ENCODE measurements at places on chromosomes 16 and 17. TPM values are rescaled to one million over a fixed set of nuclear protein-coding genes. Genes with fewer than 3 reads are reported as not detected.

DNA sequence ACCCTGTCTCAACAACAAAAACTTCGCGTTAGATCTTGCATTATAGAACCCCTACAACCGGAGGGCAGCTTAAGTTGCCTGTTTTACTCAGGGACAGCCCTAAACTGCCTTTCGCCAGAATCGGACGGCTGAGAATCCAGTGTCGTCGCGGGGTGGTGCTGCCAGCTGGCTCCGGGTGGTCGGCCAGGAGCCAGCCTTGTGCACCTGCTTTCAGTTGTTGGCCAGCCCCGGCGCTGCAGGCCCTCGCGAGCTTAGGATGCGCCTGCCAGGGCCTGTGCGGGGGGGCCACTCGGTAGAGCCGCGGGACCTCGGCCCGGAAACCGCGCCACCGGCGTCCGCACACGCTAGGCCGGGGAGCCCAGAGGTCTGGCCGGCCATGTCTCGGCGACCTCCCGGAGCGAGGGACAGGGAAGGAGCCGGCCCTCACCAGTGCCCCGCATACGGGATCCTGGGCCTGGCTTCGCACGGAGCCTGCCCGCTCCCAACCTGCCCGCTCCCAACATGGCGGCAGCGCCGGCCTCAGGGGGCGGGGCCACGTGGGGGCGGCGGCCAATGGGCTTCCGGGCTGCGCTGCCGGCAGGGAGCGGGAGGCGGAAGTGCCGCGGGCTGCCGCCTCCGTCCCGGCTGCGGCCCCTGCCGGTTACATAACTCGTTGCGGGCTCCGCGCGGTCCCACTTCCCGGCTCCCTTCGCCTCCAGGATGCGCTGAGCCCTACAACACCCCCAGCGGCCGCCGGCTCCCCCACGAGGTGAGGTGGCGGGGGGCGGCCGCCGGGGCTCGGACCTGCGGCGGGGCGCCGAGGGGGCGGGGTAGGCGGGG is 14.2 kb downstream of the NAA60 start:
- peak overlapping the region; percentile 65 for H3K4me3 ChIP-seq
- no peaks in the 10 kb centered on the region for H3K36me3 ChIP-seq
- H3K27ac ChIP-seq = peak overlapping the region; percentile 93
- peaks cover 42% of the 10 kb centered on the region for H3K4me1 ChIP-seq
- DNase-seq = peak; percentile 67

- no peaks in the 10 kb centered on the region for H3K36me3 ChIP-seq
- no peaks in the 10 kb centered on the region for H3K4me1 ChIP-seq
- no peak overlapping the region for H3K4me3 ChIP-seq
- H3K27ac ChIP-seq = no peak overlapping the region
- no peaks in the 10 kb centered on the region for H3K27me3 ChIP-seq
Observed at GRCh38 chr17:54426296-54426886, 474.3 kb upstream of the TOM1L1 start.

- no peaks in the 10 kb centered on the region for H3K27me3 ChIP-seq
- H3K36me3 ChIP-seq = peaks cover 2% of the 10 kb centered on the region
- H3K4me1 ChIP-seq = no peaks in the 10 kb centered on the region
- no peak overlapping the region for H3K27ac ChIP-seq
Observed at GRCh38 chr17:28612936-28613872, 781 bp downstream of the RSKR start.

DNA sequence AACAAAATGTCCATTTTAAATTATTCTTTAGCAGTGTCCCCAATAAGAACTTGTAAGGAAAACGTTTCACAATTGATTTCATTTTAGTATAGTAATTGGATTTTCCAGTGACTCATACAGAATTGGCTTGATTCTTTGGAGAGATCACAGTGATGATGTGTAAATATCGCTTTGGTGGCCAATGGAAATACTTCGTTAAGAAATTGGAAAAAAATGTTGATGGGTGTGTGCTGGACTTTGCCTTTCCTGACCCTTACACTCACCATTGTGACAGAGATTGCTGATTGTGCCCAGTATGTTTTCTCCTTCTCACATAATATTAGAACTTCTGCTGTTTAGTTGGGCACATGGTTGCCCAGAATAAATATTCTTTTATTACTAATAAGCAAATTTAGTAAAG is 7.4 kb upstream of the EFCAB13 start:
- H3K27me3 ChIP-seq = no peaks in the 10 kb centered on the region
- H3K4me3 ChIP-seq = no peak overlapping the region
- peaks cover 4% of the 10 kb centered on the region for H3K36me3 ChIP-seq

DNA sequence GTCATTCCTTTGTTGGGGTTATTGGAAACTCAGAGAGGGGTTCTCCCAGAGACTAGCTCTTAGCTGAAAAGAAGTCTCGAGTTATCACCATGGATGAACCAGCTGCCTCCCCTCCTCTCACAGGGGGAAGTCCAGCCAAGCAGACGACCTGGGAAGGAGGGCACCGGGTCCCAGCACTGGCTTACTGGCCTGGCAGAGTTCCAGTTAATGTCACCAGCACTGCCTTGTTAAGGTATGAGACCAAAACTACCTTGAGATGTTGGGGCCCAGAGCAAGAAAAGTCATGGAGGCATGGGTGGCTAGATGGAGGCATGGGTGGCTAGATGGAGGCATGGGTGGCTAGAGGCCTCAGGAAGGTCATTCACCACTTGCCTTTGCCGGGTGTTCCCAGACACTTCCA is 72.4 kb downstream of the WIPI1 start:
- H3K4me3 ChIP-seq = no peak overlapping the region
- no peaks in the 10 kb centered on the region for H3K36me3 ChIP-seq
- DNase-seq = no peak
- H3K27ac ChIP-seq = no peak overlapping the region
- no peaks in the 10 kb centered on the region for H3K27me3 ChIP-seq
- H3K4me1 ChIP-seq = no peaks in the 10 kb centered on the region

GRCh38 chr17:42389899-42390298 is 1.7 kb upstream of the STAT3 start:
- peaks cover 50% of the 10 kb centered on the region for H3K4me1 ChIP-seq
- H3K27me3 ChIP-seq = no peaks in the 10 kb centered on the region
- H3K27ac ChIP-seq = peak overlapping the region; percentile 95
- H3K36me3 ChIP-seq = no peaks in the 10 kb centered on the region

- DNase-seq = no peak
- no peak overlapping the region for H3K27ac ChIP-seq
- H3K4me1 ChIP-seq = no peaks in the 10 kb centered on the region
- no peak overlapping the region for H3K4me3 ChIP-seq
- H3K36me3 ChIP-seq = no peaks in the 10 kb centered on the region
- no peaks in the 10 kb centered on the region for H3K27me3 ChIP-seq
Observed at GRCh38 chr17:29973005-29973404, 31.6 kb downstream of the EFCAB5 start.

FN3K gene
- total RNA-seq = 13.3 TPM

HEXD gene
- total RNA-seq = 65.6 TPM

GINS2 gene
- total RNA-seq = 0.20 TPM

CCL4L2 gene
- total RNA-seq = not detected

Data from tibial nerve (tissue), 4 donors.